Epithelial cell of esophagus (primary cell): ENCODE measurements at places on chromosomes 7 and 10.
A peak's percentile ranks its signal among the peaks of the same experiment; 100 is the strongest.

DNA sequence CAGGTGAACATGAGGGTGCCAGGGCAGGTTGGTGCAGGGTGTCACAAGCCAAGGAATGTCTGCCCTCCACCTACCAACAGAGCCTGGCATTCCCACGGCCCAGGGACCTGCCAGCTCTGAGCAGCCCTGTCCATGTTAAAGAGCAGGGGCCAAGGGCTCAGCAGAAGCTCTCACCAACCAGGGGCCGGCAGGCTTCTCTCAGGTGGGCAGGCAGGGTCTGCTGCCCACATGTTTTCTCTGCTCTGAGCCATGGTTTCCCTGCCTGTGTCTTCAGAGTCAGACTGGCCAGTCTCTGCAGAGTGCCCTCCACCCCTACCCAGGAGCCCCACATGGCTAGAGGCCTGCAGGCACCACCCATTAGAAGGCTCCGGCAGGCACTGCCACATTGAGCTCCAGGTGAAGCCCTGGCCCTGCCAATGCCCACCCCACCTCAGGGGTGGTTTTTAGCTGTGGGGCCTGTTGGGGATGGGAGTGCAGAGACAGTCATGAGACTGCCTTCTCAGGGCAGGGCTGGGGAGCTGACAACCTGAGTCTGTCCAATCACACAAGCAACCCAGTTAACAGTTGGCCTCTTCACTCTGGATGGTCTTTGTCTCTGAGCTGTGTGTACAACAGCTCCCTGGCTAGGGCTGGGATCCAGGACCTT, 135.9 kb downstream of the ARHGAP22 start:
- DNase-seq, result no peak

- DNase-seq, result no peak
Observed at GRCh38 chr10:3350617-3351258, 178.2 kb upstream of the PITRM1 start.

DNA sequence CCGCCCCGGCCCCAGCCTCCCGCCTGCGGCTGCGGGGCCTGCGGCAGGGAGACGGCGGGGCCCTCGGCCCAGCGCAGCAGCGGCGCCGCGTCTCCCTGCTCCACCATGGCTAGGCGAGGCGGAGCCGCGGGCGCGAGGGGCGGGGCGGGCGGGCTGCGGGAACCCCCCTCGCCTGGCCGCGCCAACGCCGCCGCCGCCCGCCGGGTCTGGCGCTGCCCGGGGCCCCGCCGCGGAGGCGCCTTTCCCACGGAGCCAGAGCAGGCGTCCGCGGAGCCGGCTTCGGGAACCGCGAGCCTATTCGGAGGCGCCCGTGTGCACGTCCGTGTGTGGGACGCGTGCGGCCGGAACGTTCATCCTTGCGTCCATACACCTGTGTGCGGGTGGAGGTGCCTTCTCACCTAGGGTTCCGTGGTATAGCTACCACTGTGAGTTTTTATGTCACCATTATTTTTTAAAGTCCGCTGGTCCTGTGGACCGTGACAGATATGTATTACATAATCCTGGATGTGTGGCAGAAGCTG, at the start of gene DENND11:
TSS of gene DENND11 (minus strand) at position 120 of the 521 bp plus-strand sequence. CDS start at position 107, 13 bp downstream.
- peak; percentile 64 for DNase-seq

DNA sequence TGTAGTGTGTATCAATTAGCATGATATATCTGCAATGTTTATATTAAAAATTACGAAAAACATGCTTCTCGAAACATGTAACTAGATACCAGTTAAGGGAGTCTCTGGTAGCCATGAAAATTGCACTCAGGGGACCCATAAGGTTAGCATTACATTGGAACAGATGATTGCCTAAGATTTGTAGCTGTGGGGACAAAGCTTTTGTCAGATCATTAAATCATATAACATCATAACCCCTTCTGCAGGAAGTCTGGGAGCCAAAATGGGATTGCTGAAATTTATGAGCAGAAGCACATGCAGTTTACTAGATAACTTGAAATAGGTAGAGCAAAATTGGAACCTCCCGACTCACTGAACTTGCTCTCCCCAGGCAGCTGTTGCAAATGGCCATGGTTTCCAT, 235.0 kb upstream of the IGFBP3 start:
- no peak for DNase-seq

DNA sequence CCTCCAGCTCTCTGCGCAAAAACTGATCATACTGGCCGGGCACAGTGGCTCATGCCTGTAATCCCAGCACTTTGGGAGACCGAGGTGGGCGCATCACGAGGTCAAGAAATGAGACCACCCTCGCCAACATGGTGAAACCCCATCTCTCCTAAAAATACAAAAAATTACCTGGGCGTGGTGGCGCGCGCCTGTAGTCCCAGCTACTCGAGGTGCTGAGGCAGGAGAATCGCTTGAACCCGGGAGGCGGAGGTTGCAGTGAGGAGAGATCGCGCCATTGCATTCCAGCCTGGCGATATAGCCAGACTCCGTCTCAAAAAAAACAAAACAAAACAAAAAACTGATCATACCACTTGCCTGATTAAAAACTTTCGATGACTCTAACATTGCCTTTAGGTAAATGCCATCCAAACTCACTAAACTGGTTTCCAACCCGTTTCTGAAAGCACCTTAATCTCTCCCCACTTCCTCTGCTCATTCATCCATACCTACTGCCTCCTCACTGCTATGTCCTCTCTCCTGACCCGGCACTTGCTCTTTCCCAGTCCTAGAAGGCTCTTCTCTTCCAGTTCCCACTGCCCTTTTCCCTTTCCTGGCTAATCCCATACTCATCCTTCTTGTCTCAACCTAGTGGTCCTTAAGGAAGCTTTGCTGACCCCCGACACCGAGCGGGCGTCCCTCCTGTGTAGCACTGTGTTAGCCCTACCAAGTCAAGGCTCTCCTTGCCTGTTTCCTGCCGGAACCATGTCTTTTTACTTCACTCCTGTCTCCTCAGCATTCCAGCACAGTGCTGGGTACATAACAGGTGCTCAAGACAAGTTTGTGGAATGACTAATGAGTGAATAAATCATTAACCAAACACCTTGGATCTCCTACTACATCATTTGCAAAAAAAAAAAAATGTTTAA, 686 bp upstream of the MIOS start:
- peak; percentile 94 for DNase-seq

DNA sequence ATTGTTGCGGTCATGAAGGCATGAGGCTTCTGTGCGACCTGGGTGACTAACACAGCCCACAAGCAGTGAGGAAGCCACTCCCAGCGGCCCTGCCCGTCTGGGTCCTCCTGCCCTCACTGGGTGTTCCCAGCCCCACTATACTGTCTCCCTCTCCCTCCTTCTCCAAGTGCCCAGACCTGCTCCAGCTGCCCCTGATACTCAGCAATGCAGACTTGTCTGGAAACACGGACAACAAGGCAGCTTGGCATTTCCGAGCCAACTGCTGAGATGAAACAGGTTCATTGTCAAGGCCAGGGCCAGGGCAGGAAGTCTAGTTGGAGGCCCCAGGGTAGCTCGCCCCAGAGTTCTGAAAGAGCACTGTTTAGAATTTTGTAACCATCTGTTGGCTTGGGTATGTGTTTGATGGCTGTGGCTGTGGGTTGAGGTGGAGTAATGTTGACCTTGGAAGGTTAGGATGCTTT, 95.7 kb downstream of the RBM20 start:
- DNase-seq, result peak; percentile 40

GRCh38 chr10:125843603-125844329, 20.4 kb downstream of the BCCIP start:
- DNase-seq, result no peak

- DNase-seq, result no peak
Observed at GRCh38 chr7:85175217-85175616, 11.6 kb downstream of the SEMA3D start.

- DNase-seq, result peak; percentile 33
Observed at GRCh38 chr7:13841284-13841683, 148.2 kb downstream of the ETV1 start.

- no peak for DNase-seq
Observed at GRCh38 chr10:111936143-111936542, 247.4 kb downstream of the GPAM start.

GRCh38 chr10:119893074-119893473, 544 bp downstream of the SEC23IP start:
- DNase-seq, result no peak

DNA sequence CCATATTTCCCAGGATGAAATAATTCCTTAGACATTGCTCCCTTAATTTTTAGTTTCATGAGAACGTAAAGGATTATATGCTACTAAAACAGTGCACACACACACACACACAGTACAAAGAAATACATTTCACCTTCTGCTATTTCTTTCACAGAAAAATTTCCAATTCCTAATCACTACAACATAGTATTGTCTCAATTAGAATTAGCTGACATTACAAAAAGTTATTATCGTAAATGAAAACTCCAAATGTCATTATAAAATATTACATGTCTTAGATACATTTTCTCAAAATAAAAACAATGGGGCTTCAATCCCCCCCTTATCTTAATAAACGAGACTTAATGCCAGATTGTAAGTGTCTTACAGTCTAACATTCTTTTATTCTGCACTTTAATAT, 12.3 kb upstream of the RUFY2 start:
- DNase-seq, result no peak

DNA sequence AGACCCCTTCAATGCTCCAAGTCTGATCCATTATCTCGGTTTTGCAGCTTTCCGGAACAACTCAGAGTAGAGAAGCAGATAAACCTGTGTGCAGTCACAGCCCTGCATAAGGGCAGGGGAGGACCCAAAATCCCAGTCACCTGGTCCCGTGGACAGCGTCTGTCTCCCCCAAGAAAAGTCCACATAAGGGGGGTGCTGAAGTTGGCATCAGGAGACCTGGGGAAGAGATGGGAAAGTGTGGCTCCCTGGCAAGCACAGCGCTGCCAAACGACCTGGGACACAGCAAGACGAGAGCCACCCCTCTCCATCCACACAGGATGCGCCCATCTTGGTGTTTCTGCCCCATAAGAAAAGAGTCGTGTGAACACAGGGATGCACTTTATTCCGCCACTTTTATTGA, 27.9 kb downstream of the ASB13 start:
- no peak for DNase-seq

- DNase-seq, result no peak
Observed at GRCh38 chr10:124691002-124691401, 53.2 kb downstream of the FAM53B start.

DNA sequence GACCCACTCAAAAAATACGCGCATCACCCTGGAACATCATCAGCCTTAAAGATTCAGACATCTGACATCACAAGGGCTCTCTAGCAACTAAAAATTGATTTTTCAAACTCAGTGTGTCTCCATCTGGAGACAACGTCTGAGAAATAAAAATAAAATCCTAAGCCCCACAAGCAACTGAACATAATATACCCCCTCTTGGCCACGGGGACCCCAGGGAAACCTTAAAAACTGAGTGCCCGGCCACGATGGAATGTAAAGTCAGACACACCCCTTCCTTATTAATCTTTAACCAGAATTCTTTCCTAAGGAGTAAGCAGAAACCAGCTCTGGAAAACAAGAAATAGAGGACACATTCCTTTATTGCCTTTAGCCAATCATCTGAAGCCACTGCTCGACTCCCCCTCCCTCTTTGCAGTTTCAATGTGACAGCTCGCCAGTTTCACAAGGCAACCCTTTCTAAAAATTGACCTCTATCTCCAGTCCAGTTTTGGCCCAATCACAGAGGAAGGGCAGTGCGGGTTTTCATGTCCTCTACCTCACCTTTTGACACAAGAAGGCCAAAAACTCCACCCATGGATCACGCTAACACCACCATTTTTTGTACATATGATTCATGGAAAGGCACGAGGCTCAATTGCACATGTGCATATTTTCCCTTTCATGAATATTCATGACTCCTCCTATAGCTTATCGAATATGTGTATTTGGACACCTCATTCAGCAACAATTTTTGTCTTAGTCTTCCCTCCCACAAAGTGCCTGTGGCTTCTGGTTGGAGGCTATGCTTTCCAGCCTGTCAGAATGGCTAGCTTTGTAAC, 24.2 kb downstream of the IFIT3 start:
- peak; percentile 87 for DNase-seq

- no peak for DNase-seq
Observed at GRCh38 chr10:96964131-96964530, 132.0 kb downstream of the LCOR start.

DNA sequence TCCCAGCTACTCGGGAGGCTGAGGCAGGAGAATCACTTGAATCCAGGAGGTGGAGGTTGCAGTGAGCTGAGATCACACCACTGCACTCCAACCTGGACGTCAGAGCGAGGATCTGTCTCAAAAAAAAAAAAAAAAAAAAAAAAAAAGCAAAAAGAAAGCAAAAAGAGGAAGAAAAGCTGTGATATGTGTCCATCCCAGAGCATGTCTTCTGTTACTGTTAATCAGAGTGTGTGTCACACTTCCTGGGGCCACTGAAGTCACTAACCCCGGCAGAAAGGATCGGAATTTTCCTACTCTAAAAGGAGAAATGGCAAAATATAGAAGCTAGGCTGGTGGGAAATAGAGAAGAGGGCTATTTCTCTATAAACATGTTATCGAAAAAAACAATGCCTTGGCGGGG, 11.9 kb downstream of the PIK3AP1 start:
- DNase-seq, result no peak

- no peak for DNase-seq
Observed at GRCh38 chr7:79034730-79035129, 418.7 kb downstream of the MAGI2 start.
